Sigmoid colon (tissue), 7 donors: ENCODE measurements at places on chromosomes 3 and 15.

GRCh38 chr15:40762919-40763800 lies 708 bp upstream of the GCHFR start:
- peak overlapping the region; percentile 32 for H3K4me3 ChIP-seq
- H3K4me1 ChIP-seq, result peaks cover 30% of the 10 kb centered on the region
- H3K27me3 ChIP-seq, result no peaks in the 10 kb centered on the region

DNA sequence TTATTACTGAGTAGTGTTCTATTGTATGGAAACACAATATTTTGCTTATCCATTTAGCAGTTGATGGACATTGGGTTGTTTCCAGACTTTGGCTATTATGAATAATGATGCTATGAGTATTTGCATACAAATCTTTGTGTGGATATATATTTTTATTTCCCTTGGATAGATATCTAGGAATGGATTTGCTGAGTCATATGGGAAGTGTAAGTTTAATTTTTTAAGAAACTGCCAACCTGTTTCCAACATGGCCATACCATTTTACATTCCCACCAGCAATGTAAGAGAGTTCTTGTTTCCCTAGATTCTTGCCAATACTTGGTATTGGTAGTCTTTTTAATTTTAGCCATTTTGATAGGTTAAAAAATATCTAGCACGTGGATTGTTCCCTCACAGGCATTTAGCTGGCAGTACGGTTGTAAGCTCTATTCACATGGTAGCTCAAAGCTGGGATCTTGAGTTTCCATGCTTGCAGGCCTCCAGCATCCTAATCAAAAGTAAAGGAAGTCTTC lies 45.7 kb upstream of the TNIK start:
- no peak overlapping the region for H3K4me3 ChIP-seq
- no peaks in the 10 kb centered on the region for H3K27me3 ChIP-seq
- no peaks in the 10 kb centered on the region for H3K36me3 ChIP-seq
- no peak overlapping the region for H3K27ac ChIP-seq
- no peaks in the 10 kb centered on the region for H3K4me1 ChIP-seq

GRCh38 chr15:51137880-51138430 lies 43.2 kb upstream of the TNFAIP8L3 start:
- no peak overlapping the region for H3K27ac ChIP-seq
- no peaks in the 10 kb centered on the region for H3K4me1 ChIP-seq
- DNase-seq, result no peak

GRCh38 chr3:56488812-56489600 lies 20.7 kb upstream of the ERC2 start:
- no peaks in the 10 kb centered on the region for H3K4me1 ChIP-seq
- H3K4me3 ChIP-seq, result no peak overlapping the region
- no peak for DNase-seq

- no peak overlapping the region for H3K4me3 ChIP-seq
- H3K27me3 ChIP-seq, result no peaks in the 10 kb centered on the region
- H3K27ac ChIP-seq, result no peak overlapping the region
- H3K36me3 ChIP-seq, result peaks cover 100% of the 10 kb centered on the region
- H3K4me1 ChIP-seq, result no peaks in the 10 kb centered on the region
These were observed 22.0 kb downstream of the CXCR6 start for GRCh38 chr3:45965253-45965652.

- H3K4me1 ChIP-seq, result no peaks in the 10 kb centered on the region
- no peaks in the 10 kb centered on the region for H3K27me3 ChIP-seq
- no peak overlapping the region for H3K4me3 ChIP-seq
These were observed 794.9 kb downstream of the NTRK3 start for GRCh38 chr15:87461631-87462030.

DNA sequence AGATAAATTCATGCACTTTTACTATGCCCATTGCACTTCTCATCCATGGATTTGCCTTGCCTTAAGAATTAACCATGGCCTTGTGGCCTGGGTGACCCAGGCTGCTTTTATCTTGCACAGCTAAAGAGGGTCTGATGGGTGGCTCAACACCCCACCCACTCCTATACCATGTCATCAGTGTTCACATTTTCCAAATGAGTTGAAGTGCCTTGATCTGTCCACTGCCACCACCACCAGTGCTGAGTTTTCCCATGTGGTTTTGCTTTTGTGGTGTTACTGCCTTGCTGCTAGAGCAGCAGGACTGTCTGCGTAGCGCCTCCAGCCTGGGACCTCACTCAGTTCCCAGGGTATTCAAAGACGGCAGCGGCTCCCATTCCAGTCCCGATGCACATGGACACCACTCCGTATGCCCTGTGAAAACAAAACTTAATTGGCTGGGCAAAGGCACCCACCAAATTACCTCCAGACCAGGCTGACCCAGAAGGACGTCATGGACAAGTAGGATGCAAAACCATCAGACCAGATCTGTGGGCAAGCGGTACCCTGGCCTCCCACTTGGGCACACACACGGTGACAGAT lies 14.1 kb downstream of the ACAA1 start:
- peaks cover 7% of the 10 kb centered on the region for H3K4me1 ChIP-seq
- H3K27ac ChIP-seq, result no peak overlapping the region
- no peak for DNase-seq
- H3K27me3 ChIP-seq, result no peaks in the 10 kb centered on the region

DNA sequence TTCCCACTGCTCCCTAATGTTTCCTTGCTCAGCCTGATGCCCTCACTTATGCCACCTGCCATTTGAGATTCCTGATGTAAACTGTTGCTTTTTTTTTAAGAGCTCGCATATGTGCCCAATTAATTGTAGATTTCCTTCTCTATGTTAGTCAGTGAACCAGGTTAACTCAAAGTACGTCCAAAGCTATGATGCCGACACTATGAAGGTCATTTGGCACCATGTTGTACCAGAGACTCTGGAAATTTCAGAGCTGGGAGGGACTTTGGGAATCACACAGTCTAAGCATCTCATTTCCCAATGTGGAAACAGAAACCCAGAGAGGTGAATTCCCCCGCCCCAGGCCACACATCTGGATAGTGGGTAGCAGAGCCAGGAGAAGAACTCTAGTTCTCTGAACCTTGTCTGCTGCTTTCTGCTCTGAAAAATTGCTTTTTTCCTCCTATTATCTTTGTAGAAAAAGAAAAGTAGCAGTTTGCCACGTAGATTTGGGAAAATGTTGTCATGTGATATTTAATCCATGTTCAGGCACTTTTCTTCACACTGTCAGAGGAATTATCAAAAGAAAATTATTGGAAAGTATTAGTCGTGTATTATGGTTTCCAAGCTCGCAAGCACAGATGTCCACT lies 38.5 kb upstream of the TNFAIP8L3 start:
- H3K27ac ChIP-seq, result no peak overlapping the region
- no peaks in the 10 kb centered on the region for H3K4me1 ChIP-seq
- H3K27me3 ChIP-seq, result no peaks in the 10 kb centered on the region
- H3K4me3 ChIP-seq, result no peak overlapping the region
- no peaks in the 10 kb centered on the region for H3K36me3 ChIP-seq
- no peak for DNase-seq

DNA sequence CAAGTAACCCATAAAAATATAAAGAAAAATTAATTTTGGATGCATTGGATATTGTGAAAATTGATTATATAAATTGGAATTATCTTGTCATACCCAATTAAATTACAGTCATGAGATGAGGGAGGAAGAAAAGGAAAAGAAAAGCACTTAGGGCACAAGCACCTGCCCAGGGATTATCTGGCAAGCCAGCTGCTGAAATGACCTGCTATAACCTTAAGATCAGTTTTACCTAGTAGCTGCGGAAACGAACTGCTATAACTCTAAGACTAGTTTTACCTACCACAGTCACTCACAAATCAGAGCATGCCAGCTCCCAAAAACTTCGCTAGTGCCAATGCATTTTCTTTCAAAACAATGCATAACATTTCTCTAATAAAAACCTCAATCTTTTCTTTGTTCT lies 26.2 kb downstream of the LRRFIP2 start:
- H3K4me1 ChIP-seq, result peaks cover 7% of the 10 kb centered on the region
- no peak for DNase-seq
- no peaks in the 10 kb centered on the region for H3K36me3 ChIP-seq
- H3K4me3 ChIP-seq, result no peak overlapping the region
- H3K27me3 ChIP-seq, result no peaks in the 10 kb centered on the region
- H3K27ac ChIP-seq, result no peak overlapping the region

- H3K4me1 ChIP-seq, result peaks cover 3% of the 10 kb centered on the region
- no peak overlapping the region for H3K27ac ChIP-seq
- H3K4me3 ChIP-seq, result no peak overlapping the region
These were observed 98.1 kb upstream of the BFSP2 start for GRCh38 chr3:133301731-133302130.

- peaks cover 52% of the 10 kb centered on the region for H3K36me3 ChIP-seq
- no peaks in the 10 kb centered on the region for H3K27me3 ChIP-seq
- peaks cover 39% of the 10 kb centered on the region for H3K4me1 ChIP-seq
- peak overlapping the region; percentile 96 for H3K4me3 ChIP-seq
- DNase-seq, result no peak
These were observed 2.7 kb downstream of the AP2M1 start for GRCh38 chr3:184177331-184177731.

DNA sequence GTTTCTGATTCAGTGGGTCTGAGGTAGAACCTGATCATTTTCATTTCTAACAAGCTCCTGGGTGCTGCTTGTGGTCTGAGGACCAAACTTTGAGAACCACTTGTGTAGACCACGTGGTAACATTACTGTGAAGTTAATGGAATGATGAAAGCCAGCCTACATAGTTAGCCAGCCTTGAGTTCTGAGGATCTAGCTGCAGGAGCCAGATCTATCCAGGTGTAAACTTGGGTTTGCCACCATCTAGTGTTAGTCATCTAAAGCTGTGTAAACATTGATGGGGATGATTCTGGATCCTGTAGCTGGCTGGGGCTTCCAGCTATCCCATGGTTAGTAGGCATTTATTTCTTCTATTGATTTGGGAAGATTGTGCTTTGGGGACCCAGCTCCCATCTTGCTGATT lies 170.0 kb downstream of the TMEM108 start:
- no peak overlapping the region for H3K27ac ChIP-seq
- H3K4me1 ChIP-seq, result no peaks in the 10 kb centered on the region
- no peak overlapping the region for H3K4me3 ChIP-seq
- H3K36me3 ChIP-seq, result no peaks in the 10 kb centered on the region
- H3K27me3 ChIP-seq, result no peaks in the 10 kb centered on the region

DNA sequence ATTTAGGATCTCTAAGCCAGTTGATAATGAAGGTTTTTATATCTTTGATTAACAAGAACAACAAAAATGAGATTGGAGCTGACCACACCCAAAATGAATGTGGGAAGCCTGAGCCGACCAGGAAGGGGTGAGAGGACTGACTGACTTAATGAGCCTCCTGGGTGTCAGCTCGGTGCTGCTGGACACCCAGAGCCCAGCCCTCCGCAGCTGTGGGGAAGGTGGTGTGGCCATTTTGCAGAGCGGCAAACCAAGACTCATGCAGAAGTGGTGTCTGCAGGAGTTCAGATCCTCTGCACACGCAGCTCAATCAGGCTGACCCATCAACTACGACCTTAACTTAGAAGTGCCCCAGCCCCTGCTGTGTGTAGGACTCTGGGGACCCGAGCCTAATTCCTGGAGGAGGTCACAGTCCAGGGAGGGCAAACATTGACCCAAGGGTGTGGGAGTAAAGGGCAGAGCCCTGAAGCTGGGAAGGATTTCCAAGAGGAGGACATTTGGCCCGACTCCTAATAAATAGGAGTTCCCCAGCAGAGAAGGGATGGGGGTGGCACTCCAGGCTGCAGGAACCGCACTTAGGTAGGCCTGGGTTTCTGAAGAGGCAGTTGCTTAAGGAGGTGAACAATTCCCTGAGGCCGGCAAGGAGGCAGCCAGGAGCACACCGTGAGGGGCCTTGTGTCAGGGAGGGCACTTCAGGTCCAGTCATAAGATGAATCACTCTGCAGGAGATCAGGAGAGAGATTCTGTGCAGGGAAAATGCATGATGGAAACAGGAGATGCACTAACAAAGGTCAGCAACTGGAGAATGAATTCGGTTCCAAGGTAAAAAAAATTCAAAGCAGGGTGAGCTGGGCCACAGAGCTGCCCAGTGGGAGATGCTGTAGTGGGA lies 197.1 kb upstream of the TPM1 start:
- H3K27me3 ChIP-seq, result no peaks in the 10 kb centered on the region
- peak overlapping the region; percentile 82 for H3K27ac ChIP-seq
- peaks cover 44% of the 10 kb centered on the region for H3K4me1 ChIP-seq

DNA sequence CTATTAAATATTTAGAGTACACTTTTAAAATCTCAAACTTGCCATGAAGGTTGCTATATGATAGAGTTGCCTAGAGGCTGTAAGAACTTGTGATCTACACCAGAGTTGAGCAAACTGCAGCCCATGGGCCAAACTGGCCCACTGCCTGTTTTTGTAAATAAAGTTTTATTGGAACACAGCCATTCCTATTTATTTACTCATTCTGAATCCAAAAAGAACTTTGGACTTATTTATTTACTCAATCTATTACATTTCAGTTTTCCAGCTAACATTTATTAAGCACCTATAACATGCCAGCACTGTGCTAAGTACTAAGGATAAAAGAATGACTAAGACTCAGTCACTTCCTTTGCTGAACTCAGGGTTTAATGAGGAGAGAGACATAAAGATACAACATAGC lies 403.6 kb downstream of the ERC2 start:
- no peak overlapping the region for H3K27ac ChIP-seq
- DNase-seq, result no peak
- H3K4me1 ChIP-seq, result no peaks in the 10 kb centered on the region
- no peaks in the 10 kb centered on the region for H3K27me3 ChIP-seq

DNA sequence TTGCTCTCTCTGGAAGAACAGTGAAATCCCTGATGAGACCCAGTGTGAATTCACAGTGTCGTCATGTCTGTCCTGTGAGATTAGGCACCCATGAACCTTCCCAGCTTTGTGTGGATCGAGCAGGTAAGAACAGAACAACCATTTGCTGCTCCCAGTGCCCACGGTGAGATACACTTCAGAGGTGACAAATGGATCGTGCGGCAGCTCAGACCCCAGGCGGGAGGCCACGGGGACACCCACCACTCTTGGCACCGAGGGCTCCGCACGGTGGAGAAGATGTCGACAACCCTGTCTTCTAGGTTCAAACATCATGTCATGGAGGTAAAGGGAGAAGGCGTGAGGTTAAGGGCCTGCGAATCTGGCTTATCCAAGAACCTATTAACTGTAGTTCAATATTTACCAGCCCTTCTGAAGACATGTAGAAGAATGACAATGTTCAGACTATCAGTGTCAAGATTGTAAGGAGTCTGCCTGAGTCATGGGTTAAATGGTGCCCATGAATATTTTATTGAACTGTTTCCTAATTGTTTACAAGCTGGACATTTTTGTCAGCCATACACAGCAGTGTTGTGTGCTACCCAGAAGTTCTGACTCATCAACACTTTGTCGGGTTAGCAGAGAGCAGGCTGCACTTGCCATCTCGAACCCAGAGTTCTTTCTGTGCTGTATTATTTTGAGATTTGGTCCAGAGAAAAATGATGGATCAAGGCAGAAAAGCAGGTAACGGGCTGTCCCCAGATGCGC lies 15.5 kb upstream of the PCSK6 start:
- no peak for DNase-seq
- H3K36me3 ChIP-seq, result no peaks in the 10 kb centered on the region
- H3K4me1 ChIP-seq, result peaks cover 17% of the 10 kb centered on the region
- H3K27ac ChIP-seq, result no peak overlapping the region

- H3K27ac ChIP-seq, result no peak overlapping the region
- H3K36me3 ChIP-seq, result no peaks in the 10 kb centered on the region
- H3K4me3 ChIP-seq, result no peak overlapping the region
- H3K4me1 ChIP-seq, result no peaks in the 10 kb centered on the region
- H3K27me3 ChIP-seq, result no peaks in the 10 kb centered on the region
These were observed 88.9 kb upstream of the CBLB start for GRCh38 chr3:105957722-105958121.
